HFF-Myc (cell line): ENCODE measurements at places on chromosomes 7 and 10.

- no peak for DNase-seq
These were observed 1.2 kb downstream of the TECPR1 start for GRCh38 chr7:98250789-98251188.

DNA sequence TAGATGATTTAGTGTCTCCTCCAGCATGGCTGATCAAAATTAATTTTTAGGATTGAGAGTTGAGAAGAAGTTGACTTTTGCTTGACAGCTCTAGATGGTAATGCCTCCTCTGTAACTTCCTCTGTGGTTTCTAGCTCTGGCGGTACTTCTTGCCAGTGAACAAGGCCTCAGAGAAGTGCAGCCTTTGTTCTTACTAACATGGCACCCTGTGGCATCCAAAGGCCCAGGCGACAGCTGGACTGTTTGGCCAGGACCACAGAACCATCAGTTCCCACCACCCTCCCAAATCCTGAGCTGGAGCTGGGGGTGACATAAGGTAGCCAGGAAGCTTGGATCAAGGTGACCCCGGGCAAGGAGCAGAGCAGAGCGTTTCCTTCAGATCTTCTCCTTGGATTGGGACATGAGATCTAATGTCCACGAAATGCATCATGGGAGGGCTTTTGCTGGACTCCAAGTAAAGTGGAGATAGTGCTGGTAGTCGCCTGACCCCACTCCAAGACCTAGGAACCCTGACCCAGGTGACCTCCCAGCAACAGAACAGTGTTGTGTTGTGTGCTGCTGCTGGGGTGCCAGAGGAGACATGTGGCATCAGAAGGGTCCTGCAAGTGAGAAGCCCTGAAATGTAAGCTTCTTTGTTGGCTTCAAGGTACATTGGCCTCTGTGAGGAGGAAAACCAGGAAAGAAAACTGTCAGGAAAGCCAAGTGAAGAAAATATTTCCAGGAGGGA, 41.8 kb downstream of the APBB1IP start:
- DNase-seq = no peak

DNA sequence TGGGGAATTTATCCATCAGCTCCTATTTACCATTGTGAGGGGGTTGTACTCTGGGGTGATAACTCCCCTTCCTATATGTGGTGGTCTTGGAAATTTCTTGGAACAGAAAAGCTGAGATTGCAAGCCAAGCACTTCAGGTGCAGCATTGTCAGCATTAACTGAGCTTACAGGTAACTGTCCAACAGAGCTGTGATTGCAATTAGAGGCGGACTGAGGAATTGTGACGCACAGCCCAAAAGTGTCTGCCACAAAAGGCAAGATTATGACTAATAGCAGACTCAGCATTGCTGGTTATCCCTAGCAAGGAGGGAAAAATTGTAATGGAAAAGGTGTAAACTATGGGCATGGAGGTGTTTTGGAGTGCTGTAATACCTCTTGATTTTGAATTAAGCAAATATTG, 126.1 kb upstream of the AGR3 start:
- no peak for DNase-seq

DNA sequence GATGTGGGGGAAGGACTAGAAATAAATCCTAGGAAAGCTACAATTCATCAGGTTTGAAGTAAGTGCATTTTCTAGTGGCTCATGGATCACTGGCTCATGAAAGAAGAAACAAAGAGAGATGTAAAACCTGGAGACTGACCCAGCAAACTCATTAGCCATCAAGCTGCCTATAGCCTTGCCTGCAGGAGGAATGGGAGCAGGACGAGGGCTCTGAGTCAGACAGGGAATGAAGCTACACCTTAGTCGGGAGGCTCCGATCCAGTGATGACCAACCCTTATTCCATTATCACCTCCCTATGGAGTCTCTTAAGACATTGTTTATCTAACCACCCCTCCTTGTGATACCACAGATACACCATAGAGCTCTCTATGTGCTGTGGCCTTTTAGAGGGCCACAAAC, 112.5 kb upstream of the WDR11 start:
- no peak for DNase-seq

GRCh38 chr10:76125900-76126299, 694.5 kb downstream of the LRMDA start:
- no peak for DNase-seq

DNA sequence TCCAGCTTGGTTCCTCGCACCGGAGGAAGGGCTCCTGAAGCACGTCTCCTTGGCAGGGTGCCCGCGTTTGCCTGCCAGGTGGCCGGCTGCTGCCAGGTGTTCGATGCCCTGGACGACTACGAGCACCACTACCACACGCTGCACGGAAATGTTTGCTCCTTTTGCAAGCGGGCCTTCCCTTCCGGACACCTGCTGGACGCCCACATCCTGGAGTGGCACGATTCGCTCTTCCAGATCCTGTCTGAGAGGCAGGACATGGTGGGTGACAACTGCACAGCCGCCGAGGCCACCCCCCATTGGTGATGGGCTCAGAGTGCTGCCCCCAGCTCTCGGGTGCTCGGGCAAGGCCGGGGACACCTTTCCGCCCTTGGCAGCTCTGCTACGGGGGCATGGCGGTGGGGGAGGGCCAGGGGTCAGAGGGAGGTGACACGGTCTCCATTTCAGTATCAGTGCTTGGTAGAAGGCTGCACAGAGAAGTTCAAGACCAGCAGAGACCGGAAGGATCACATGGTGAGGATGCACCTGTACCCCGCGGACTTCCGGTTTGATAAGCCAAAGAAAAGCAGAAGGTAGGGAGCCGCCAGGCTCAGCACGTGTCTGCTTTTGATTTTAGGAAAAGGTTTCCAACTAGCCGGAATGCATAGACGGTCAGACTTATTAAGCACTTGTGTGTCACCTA, 1.1 kb downstream of the ZNF511 start:
- no peak for DNase-seq

DNA sequence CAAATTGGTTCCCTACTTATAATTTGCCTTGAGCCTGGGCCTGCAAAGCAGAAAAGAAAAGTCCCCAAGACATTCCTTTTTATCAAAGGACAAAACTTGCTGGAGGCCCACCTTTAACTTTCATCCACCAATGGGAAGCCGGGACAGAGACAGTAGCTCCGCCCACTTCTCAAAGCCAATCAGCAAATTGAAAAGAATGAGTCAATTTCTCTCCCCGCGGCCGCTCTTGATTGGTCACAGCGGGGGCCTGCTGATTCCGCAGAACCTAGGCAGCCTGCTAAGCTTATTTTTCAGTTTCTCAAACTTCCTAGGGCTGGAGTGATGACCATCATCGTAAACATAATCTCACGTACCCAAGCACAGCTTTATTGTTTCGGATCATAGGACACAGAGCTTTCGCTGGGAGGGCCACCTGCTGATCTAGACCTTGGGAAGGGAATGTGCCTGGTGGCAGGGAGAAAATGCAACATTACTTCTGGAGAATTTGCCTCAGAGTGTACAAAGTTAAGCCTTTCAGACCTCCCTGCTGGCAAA, at the start of gene SLC13A4:
Gene SLC13A4, minus strand, starts transcription at position 51 of the 534 bp plus-strand sequence. CDS start 690 bp downstream, outside the sequence.
- no peak for DNase-seq

DNA sequence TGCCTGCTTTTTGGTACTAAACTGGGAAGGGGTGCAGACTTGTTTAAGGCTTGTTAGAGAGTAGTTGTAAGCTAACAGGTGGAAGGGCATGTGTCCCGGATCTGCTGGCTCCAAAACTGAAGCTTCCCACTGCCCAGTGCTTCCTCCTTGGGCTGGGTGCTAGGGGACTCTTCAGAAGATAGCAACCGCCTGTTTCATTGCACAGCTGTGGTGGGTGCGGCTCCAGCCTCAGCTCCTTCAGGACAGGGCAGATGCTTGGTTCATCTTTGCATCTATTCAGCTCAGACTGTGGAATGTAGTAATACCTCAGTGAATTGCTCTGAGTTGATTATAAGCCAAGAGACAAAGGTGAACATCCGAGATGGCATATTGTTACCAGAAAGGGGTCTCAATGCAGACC, 527.1 kb downstream of the TYW1 start:
- DNase-seq = no peak

DNA sequence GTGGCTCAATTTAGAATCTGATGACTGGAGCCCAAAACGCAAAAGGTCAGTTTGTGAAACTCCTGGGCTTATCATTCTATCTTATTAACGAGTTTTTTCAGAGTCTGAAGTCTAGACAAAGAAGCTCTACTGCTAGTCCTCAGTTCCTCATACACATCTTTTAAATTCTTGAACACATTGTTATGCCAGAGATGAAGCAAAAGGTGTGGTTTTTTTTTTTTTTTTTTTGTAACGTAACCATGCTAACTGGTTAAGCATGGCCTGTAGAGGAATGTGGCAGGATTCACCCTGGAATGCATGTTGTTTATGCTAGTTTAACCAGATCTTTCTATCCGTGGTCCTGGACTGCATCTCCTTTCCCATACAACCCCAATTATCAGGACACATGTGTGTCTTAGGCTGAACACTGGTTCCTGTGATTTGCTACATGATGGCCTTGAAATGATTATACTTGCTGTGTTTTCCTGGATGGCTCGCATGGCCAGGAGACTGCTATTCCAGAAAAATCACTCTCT, 79.3 kb upstream of the MDFIC start:
- DNase-seq = no peak

GRCh38 chr10:102122450-102122849, 2.3 kb upstream of the LDB1 start:
- DNase-seq = no peak

DNA sequence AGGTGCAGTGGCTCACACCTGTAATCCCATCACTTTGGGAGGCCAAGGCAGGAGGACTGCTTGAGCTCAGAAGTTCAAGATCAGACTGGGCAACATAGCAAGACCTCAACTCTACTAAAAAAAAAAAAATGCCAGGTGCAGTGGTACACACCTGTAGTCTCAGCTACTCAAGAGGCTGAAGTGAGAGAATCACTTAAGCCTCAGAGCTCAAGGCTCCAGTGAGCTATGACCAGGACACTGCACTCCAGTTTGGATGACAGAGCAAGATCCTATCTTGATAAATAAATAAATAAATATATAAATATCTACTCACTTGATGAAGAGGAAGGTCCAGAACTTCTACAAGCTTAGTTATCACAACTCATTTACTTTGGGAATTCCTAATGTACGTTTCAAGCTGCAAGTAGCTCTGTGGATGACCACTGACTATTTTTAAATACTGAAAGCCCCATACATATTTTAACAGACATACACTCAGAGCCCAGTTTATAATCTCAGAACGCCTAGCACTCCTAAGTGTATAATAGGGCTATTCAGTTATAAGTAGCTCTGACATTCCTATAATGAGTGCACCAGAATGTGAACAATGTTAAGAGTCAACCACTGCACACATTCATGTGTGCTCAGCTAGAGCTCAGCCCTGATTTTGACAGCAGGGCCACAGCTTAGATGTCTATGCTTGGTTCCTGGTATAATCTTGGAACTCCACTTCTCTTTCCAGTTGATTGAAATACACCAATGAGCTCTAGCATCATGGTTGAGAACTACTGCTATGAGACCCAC, 119.1 kb downstream of the CUBN start:
- no peak for DNase-seq

- no peak for DNase-seq
These were observed 72.1 kb upstream of the FHIP2A start for GRCh38 chr10:114749510-114749909.

- DNase-seq = no peak
These were observed 25.0 kb downstream of the PPP1R3C start for GRCh38 chr10:91607646-91608403.

- DNase-seq = no peak
These were observed 156.3 kb downstream of the RTKN2 start for GRCh38 chr10:62112300-62112699.

DNA sequence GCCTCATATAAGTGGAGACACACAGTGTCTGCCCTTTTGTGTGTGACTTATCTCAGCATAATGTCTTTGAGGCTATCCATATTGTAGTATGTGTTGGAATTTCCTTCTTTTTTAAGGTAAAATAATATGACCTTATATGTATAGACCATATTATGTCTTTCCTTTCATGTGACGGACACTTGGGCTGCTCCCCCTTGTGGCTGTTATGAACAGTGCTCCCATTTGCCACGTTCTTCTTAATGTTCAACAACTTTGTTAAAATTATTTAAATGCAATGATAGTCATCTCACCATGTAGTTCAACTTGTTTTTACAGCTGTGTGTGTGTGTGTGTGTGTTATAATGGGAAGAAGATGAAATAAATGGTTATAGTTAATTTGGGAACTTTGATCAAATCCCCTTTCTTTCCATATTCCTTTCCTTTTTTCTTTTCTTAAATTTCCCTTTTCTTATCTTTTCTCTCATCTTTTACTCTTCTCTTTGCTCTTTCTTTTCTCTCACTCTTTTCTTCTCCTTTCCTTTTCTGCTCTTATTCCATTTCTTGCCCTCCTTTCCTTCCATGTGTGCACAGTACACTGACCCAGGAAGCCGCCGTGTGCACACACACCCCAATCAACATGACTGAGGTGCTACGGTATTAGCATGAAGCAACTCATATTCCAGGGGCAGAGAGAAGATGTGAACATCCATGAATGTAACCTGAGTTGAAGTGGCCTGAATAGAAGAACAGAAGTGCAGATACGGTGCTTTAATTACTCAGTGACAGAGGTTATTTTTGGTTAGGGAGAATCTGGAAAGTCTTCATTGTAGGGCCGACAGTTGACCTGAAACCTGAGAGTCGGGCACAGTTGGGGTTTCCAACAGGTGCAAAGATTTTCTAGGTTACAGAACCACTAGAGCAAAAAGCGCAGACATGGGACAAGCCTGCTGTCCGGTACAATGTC, 596.6 kb downstream of the SDK1 start:
- no peak for DNase-seq

GRCh38 chr7:157568770-157569584, 232.2 kb downstream of the DNAJB6 start:
- DNase-seq = no peak

- DNase-seq = no peak
These were observed 41.5 kb upstream of the ANAPC16 start for GRCh38 chr10:72174297-72174662.

GRCh38 chr10:103787331-103787730, 68.0 kb downstream of the SH3PXD2A start:
- no peak for DNase-seq

DNA sequence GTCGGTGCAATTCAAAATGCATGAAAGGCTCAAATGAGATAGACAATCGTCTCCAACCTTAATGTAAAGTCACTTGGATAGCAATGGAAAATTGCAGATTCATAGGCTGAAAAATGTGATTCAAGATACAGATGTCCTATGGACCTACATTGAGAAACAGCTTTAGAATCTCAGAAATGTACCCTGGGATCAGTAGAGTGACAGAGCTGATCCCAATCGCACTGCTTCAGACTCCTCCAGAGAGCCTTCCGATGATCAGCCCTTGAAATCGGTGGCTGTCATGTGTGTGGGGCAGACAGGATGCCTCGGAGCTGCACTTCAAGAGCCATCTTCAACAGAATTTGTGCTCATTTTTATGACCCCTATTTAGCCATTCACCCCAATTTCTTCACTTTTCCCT, 240.1 kb upstream of the GRB10 start:
- no peak for DNase-seq

GRCh38 chr7:66837007-66837406, 84.0 kb upstream of the TMEM248 start:
- DNase-seq = peak; percentile 43

GRCh38 chr7:37820708-37821468, 27.5 kb upstream of the NME8 start:
- no peak for DNase-seq

GRCh38 chr10:75648854-75649253, 217.4 kb downstream of the LRMDA start:
- DNase-seq = no peak
